ENCODE measurements at places on chromosomes 1 and 21. TPM values are rescaled to one million over a fixed set of nuclear protein-coding genes. Genes with fewer than 3 reads are reported as not detected.

TTLL7 gene
- total RNA-seq, result 1.1 TPM

FCGR3B gene
- not detected for total RNA-seq

LCE3D gene
- not detected for total RNA-seq

ADCY10 gene
- 0.05 TPM for total RNA-seq

S100A12 gene
- total RNA-seq, result not detected

SLC6A17 gene
- not detected for total RNA-seq

CD1C gene
- total RNA-seq, result not detected

GPR3 gene
- total RNA-seq, result 0.48 TPM

EIF4G3 gene
- total RNA-seq, result 33.4 TPM

RUNX3 gene
- total RNA-seq, result 109 TPM

TMOD4 gene
- total RNA-seq, result 4.4 TPM

LAPTM5 gene
- total RNA-seq, result 580 TPM

PLXNA2 gene
- 0.43 TPM for total RNA-seq

Measured in activated naive CD4-positive, alpha-beta T cell treated with anti-CD3 and anti-CD28 coated beads, Interleukin-2, amount 10 ng/mL, durations not matched to agents 5 hours and 36 hours (primary cell).